DMS 273 treated with DMSO at 0.1 percent for 48 hours (cell line): ENCODE measurements at places on chromosomes 12 and 14.

DNA sequence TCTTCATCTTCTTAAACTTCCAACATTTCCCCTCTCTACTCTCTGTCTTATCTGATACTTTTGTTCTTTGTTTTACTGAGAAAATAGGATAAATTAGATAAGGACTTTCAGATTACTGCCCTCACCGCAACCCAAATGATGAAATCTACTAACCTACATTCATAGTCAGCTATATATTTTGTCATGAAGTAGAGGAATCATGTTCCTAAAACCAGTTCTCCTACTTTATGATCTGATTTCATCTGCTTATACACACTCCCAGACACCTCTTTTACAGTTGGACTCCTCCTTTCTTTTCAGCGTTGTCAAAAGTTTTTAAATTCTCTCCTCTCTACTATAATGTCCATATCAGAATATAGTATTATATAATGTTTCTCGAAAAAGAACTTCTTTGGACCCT, 29.7 kb downstream of the MGAT4C start:
- no peak for DNase-seq

GRCh38 chr14:69842686-69843420, 36.4 kb upstream of the SMOC1 start:
- DNase-seq = no peak

DNA sequence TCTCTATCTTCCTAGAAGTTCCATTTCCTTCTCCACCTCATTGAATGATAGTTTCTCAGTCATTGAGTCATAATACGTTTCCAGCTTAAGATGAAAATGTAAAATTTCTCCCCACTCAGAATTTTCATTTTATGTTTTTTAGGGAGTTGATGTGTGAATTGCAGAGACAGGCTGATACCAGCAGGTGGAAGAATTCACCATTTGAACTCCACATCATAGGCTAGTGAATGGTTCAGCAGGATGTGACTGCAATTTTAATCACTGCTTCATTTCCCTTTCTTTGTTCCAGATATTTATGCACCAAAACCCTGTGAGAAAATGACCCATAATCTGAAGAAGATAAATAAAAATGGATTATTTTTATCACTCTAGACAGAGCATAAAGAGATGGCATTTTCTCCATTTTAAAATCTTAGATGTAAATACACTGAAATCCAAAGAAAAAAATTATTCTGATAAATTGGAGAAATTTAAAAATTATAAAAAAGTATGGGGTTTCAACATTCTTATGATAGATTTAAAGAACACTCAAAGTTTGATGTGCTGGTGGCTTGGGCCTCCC, 10.6 kb upstream of the PYGL start:
- DNase-seq = peak; percentile 43

- DNase-seq = no peak
These were observed 3.6 kb downstream of the NAP1L1 start for GRCh38 chr12:76080729-76081415.

- no peak for DNase-seq
These were observed 9.1 kb downstream of the NEMP1 start for GRCh38 chr12:57069523-57069922.

GRCh38 chr12:115871714-115872113, 405.8 kb downstream of the MED13L start:
- peak; percentile 36 for DNase-seq

- DNase-seq = no peak
These were observed 333.3 kb downstream of the SLC16A7 start for GRCh38 chr12:59929110-59929509.

- no peak for DNase-seq
These were observed 1.8 kb upstream of the ABCB9 start for GRCh38 chr12:122968104-122968503.

- DNase-seq = no peak
These were observed 35.8 kb downstream of the CDKL1 start for GRCh38 chr14:50360851-50361250.

GRCh38 chr12:13591488-13591887, 389.9 kb downstream of the GRIN2B start:
- no peak for DNase-seq

DNA sequence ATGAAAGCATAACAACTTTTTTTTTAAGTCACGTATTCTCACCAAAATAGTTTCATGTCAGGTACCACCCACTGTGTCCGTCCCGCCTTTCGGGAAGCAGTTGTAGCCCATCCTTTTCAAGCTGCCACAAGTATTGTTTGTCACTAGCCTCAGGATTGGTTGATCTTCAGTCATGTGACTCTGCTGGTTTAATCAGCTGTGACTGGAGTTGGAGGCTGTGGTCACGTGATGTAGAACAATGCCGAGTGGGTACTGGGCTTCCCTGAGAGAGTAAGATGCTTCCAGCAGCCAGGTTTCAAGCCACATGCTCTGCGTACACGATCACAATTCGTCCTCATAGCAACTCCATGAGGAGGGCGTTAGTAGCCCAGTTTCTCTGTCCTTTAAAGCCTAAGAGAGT, 83.0 kb upstream of the WSCD2 start:
- no peak for DNase-seq

- DNase-seq = peak; percentile 9
These were observed 52.0 kb upstream of the KCNA1 start for GRCh38 chr12:4857472-4858291.

- DNase-seq = no peak
These were observed 590 bp upstream of the CEBPE start for GRCh38 chr14:23119363-23120327.

DNA sequence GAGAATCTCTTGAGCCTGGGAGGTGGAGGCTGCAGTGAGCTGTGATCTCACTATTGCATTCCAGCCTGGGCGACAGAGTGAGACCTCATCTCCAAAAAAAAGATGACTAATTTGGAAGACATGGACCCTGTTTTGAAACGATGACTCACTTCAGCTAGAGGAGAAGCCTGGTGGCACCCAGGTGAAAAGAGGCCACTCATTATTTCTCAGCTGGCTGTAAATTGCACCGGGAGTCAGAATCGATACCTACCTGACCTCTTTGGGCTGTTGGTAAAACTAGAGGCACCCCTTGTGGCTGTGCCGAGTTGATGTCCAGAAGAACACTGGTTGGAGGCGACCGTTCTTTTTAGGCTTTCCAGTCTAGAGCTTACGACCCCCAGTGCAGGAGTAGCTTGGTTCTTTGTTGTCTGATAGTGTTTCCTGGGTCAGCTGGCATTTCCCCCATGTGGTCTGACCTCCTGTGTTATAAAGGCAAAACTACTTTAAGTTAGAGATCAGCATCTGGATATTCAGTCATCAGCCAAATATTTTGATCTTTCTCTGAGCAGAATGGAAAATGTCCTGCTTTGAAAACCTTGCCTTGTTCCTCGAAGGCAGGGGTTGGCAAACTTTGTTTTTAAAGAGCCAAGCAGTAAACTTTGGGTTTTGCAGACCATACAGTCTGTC, 93.2 kb downstream of the CHST11 start:
- DNase-seq = no peak

DNA sequence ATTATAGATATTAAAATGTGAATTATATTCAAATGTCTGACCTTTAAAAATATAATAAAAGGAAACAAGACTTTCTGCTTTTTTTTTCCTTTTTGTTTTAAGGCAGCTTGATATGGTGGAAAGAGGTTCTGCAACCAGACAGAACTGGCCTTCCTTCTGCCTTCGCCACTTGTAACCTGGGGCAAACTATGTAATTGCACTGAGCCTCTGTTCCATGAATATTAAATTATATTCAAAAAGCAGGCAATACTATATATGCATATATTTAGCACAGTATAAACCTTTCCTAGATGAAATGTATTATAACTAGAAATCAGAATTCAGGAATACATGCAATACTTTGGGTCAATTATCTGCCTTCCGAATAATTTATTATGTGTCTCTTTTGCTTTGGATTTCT, 59.9 kb downstream of the ACSS3 start:
- DNase-seq = no peak

- no peak for DNase-seq
These were observed 1278.7 kb upstream of the USP15 start for GRCh38 chr12:60981473-60981872.

- no peak for DNase-seq
These were observed 189.3 kb downstream of the ITPR2 start for GRCh38 chr12:26643532-26644315.

- no peak for DNase-seq
These were observed 154.1 kb upstream of the FKBP4 start for GRCh38 chr12:2640709-2641108.

- DNase-seq = no peak
These were observed 245.2 kb upstream of the PLEKHG7 start for GRCh38 chr12:92457458-92458180.

- DNase-seq = no peak
These were observed 96.9 kb downstream of the NTN4 start for GRCh38 chr12:95693689-95694088.

DNA sequence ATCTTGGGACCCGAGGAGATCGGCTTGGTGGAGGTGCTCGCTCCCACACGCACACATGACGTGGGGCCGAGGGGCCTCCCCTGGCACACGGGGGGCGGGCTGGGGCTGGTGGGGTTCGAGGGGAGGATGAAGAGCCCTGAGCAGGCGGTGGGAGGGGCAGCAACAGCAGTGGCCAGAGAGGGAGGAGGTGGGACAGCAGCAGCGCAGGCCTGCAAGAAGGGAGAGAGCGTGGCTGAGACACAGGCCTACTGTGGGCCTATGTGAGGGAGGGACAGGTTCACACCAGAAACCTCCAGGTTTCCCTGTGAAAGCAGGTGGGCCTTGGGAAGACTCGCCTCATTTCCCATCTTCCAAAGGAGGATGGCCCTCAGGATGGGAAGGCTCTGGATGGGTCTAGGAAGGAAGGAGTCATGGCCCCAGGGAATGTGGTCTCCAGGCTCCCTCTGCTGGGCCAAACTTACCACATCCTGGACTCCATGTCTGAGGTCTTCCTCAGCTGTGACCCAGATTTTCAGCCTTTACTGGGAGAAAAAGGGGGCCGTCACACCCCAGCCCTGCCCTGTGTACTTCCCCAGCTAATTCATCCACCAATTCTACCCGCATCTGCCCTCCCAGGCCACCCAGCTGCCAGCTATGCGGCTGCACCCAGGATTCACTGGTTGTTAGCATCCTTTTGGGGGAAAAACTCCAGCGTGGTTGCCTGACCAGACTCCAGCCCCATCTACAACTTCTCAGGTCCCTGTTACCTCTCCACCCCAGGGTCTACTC, 2.8 kb downstream of the PIANP start:
- DNase-seq = peak; percentile 21

DNA sequence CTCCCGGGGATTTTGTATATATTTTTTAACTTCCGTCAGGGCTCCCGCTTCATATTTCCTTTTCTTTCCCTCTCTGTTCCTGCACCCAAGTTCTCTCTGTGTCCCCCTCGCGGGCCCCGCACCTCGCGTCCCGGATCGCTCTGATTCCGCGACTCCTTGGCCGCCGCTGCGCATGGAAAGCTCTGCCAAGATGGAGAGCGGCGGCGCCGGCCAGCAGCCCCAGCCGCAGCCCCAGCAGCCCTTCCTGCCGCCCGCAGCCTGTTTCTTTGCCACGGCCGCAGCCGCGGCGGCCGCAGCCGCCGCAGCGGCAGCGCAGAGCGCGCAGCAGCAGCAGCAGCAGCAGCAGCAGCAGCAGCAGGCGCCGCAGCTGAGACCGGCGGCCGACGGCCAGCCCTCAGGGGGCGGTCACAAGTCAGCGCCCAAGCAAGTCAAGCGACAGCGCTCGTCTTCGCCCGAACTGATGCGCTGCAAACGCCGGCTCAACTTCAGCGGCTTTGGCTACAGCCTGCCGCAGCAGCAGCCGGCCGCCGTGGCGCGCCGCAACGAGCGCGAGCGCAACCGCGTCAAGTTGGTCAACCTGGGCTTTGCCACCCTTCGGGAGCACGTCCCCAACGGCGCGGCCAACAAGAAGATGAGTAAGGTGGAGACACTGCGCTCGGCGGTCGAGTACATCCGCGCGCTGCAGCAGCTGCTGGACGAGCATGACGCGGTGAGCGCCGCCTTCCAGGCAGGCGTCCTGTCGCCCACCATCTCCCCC, 777 bp downstream of the ASCL1 start:
- DNase-seq = peak; percentile 21

- peak; percentile 78 for DNase-seq
These were observed 44.5 kb downstream of the KDM2B start for GRCh38 chr12:121536054-121536898.

DNA sequence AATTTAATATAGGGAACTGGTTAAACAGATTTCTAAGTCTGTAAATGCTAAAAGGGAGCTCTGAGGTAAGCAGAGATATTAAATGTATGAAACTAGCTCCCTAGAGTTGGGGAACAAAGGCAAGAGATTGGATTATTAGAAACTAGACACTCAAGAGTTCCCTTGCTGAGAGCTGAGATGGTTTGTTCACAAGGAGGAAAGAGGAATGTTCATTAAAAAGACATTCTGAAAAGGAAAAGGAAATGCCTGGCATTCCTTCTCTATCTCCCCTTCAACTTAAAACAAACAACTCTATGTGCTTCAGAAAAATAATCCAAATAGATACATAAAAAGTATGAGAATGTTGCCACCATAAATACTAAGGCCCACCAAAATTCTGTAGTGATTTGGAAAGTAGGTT, 73.7 kb downstream of the GALNT4 start:
- DNase-seq = no peak

- DNase-seq = no peak
These were observed 37.5 kb upstream of the KRR1 start for GRCh38 chr12:75548879-75549278.

- DNase-seq = no peak
These were observed 156.8 kb downstream of the CRADD start for GRCh38 chr12:93833946-93834345.

- DNase-seq = no peak
These were observed 11.3 kb downstream of the PRKCH start for GRCh38 chr14:61332658-61333029.

DNA sequence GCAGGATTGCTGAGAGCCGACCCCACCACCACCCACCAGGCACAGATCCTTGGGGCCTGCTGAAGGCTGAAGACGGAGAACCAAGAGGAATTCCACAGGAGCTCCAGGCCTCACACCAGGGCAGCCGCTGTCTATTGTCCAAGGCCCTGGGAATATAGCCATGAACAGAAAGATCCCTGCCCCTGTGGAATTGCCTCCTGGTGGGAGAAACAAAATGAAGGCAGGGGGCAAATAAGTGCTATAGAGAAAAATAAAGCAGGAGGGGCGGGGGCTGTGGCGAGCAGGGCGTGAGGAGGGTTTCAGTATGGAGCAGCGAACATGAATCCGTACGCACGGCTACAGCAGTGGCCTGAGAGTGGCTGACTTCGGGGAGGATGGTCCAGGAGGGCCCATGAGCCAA, 96.1 kb downstream of the EML1 start:
- no peak for DNase-seq

GRCh38 chr14:100619396-100620254, 32.4 kb upstream of the BEGAIN start:
- no peak for DNase-seq

- DNase-seq = no peak
These were observed 36.7 kb upstream of the BEGAIN start for GRCh38 chr14:100623961-100624360.
